ENCODE measurements at places on chromosomes 7 and 10. TPM values are rescaled to one million over a fixed set of nuclear protein-coding genes. Genes with fewer than 3 reads are reported as not detected.
A peak's percentile ranks its signal among the peaks of the same experiment; 100 is the strongest.

DNA sequence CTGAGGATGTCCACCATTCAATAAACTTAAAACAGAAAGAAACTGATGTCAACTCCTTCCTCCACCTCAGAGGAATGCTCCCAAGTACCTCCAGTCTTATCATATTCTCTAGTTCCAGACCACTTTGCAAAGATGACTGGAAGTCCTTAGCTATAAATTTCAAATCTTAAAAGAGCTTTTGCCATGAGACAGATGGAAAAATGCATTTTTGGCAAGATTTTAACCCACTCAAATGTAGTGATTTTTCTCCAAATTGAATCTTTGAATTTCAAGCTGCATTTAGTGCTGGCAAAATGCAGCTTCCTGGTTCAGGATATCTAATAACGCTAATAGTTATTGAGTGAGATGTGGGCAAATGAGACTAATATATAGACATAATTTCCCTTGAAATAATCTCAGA lies 33.2 kb downstream of the DGKI start:
- DNase-seq: no peak

The SPOCK2 gene
- 0.02 TPM for polyA plus RNA-seq

The FAM25G gene
- not detected for polyA plus RNA-seq

The PLPP4 gene
- 0.10 TPM for polyA plus RNA-seq

- DNase-seq: no peak
Observed at GRCh38 chr7:55107946-55108345, 89.1 kb downstream of the EGFR start.

DNA sequence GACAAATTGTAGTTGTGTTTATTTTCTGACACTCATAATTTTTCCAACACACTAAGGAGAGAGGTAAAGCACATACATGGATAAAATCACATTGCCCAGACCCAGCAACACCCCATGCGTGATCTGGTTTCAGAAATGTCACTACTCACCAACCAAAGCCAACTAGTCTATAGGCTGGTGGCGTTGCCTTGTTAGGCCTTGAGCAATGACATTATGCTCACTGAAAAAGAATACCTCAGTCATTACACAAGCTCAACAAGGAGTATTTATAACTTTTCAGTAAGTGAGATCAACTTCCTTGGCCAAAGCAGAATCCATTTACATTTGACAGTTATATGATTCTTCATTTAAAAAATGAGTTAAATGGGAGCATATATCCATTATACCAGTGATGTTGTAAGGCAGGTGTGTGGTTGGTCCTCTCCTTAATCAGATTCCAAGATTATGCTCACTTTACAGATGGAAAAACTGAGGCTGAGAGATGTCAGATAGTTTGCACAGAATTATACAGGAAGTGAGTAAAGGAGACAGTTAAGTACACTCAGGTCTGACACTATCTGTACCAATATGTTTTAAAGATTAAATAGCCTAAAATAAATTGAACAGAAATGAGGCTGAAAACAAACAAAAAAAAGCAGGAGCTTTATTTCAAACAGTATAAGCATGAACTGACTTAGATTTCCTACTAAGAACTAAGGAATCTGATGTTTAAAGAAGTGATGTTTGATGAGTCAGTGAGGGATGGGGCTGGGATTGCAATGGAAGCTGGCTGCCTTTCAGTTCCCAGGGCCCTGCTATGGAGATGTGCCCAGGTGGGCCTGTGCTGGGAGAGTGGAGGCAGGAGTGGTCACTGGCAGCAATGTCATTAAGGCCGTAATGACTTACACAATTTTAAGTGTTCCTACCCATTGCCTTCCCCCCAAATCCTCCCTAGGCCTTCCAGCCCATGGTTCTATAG lies 118.3 kb downstream of the RAPGEF5 start:
- peak; percentile 47 for DNase-seq

- no peak for DNase-seq
Observed at GRCh38 chr10:88791924-88792323, 10.6 kb upstream of the LIPM start.

GRCh38 chr10:11762706-11763500 lies 20.7 kb downstream of the ECHDC3 start:
- DNase-seq: no peak

The RNF133 gene
- not detected for polyA plus RNA-seq

- DNase-seq: no peak
Observed at GRCh38 chr7:104933521-104933988, 80.5 kb upstream of the KMT2E start.

The FOXI2 gene
- polyA plus RNA-seq: not detected

The PPP2R2D gene
- 27.9 TPM for polyA plus RNA-seq

DNA sequence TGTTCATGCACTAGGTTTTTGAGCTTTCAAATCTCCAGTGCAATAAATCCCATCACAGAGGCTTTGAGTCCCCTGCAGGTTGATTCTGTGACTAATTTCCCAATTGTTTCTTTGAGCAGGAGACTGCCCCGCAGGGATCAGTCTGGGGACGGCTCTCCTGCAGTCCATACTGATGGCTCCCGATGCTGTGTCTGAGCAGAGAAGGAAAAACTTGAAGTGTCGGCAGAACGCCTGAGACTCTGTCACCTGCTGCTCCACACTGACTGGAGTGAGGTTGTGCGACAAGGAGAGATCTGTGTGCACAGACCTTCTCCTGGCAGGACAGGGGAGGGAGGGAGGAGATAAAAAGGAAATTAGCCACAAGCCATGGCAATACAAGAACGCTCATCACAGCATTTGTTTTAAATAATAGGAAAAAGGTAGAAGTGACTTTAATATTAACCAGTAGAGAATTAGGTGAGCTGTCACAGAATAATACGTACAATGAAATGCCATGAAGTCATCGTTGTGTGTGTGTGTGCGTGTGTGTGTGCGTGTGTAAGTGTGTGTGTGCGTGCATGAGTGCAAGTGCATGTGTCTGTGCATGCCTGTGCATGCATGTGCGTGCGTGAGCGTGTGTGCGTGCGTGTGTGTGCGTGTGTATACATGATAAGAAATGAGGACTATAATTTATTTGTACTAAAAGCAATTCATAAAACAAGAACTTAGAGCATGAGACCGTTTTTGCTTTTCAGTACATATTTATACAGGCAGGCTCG lies 38.2 kb downstream of the HTR5A start:
- no peak for DNase-seq

DNA sequence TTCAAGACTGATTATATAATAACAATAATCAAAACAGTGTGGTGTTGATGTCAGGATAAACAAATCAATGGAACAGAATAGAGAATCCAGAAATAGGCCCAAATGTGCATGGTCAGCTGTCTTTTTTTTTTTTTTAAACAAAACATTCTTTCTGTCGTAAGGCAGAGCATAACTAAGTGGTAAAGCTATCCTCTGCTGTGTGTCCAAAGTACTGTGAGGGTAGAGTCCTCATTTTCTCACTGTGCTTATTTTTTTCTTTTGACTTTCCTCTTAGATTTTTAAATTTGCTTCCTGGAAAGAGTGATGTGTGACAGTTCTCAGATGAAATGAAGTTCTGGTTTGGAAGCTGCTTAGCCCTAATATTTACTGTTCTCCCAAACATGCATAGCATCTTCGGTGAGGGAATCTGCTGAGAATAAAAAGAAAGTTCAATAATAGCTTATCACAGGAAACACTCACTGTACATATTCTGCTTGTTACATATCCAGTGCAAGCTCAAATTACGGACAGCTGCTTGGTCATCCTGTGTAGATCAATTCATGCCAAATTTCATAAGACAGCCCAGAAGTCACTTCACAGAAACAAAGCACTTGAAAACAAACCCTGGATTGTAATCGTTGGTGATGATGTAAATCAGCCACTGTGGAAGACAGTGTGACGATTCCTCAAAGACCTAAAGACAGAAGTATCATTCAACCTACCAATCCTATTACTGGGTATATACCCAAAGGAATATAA lies 423.9 kb downstream of the NEBL start:
- DNase-seq: no peak

DNA sequence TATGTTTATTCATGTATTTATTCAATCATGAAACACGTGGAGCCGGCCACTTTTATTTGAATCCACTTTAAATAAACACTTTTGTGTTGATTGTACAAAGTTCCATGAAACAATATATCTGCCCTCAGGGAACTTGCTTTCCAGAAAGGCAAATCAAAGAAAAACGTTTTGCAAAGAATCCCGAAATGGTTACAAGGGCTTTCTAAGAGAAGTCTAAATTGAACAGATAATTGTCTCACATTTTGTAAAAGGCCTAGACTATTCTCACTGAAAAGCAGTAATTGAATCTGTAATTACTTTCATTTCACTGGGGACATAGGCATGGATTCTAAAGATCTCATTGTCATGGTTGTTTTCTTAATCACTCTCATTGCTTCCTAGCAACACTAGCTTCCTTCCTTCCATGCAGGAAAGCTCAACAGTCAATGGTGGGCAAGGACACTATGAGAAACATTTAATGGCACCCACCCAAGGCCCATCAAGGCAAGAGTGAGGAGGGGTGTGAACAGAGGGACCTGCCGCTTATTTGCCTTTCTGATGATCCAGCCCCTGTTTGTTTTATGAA lies 622.4 kb upstream of the C7orf33 start:
- no peak for DNase-seq

GRCh38 chr10:34890939-34891338 lies 75.8 kb upstream of the PARD3 start:
- DNase-seq: no peak

Data from AG04450 (cell line).